ENCODE measurements at places on chromosomes 2 and 18.

- peaks cover 7% of the 10 kb centered on the region for H3K4me1 ChIP-seq
- H3K4me3 ChIP-seq, result no peak overlapping the region
- DNase-seq, result no peak
- no peaks in the 10 kb centered on the region for H3K36me3 ChIP-seq
- no peaks in the 10 kb centered on the region for H3K27me3 ChIP-seq
- no peak overlapping the region for H3K27ac ChIP-seq
Measured at GRCh38 chr18:58850786-58851469, 13.7 kb upstream of the ZNF532 start.

GRCh38 chr2:140947236-140947635 is 1183.6 kb downstream of the LRP1B start:
- H3K27me3 ChIP-seq, result no peaks in the 10 kb centered on the region
- no peaks in the 10 kb centered on the region for H3K36me3 ChIP-seq
- no peak for DNase-seq
- no peaks in the 10 kb centered on the region for H3K4me1 ChIP-seq
- H3K27ac ChIP-seq, result no peak overlapping the region
- H3K4me3 ChIP-seq, result no peak overlapping the region

DNA sequence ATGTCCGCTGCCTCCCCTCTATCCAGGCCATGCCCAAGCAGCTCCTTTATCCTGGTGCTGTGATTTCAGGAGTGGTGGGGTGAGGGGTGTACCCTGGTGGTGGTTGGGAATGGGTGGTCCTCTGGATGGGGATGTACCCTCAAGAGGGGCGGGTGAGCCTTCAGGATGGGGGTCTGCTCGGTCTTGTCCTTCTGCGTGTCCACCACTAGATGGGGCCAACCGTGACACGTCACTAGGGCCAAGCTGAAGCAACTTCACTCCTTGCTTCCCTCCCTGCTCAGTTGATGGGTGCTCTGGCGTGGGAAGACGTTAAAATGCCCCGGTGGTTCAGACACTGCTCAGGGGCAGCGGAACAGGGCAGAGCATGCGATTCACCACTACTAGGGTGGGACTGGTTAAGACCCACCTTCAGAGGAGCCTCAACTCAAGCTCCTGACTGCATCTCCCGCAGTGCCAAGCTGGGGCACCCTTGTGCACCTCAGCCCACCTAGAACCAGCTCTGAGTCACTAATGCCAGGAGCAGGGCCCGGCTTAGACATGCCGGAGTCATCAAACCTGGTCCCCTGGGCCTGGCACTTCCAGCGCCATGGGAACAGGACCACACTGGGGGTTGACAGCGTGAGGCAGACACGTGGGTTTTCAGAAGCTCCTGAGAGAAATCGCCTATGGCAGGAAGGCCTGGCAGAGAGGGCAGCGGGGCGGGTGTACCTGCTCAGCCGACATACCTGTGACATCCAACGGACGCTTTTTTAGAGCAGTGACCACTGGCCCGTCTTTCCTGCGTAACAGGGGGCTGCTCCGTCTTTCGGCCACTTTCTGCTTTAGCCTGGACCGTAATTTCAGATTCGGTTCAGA is 256.7 kb downstream of the HDAC4 start:
- no peak for DNase-seq
- peak overlapping the region; percentile 17 for H3K27ac ChIP-seq
- peaks cover 67% of the 10 kb centered on the region for H3K36me3 ChIP-seq
- H3K4me3 ChIP-seq, result no peak overlapping the region
- no peaks in the 10 kb centered on the region for H3K27me3 ChIP-seq
- no peaks in the 10 kb centered on the region for H3K4me1 ChIP-seq

DNA sequence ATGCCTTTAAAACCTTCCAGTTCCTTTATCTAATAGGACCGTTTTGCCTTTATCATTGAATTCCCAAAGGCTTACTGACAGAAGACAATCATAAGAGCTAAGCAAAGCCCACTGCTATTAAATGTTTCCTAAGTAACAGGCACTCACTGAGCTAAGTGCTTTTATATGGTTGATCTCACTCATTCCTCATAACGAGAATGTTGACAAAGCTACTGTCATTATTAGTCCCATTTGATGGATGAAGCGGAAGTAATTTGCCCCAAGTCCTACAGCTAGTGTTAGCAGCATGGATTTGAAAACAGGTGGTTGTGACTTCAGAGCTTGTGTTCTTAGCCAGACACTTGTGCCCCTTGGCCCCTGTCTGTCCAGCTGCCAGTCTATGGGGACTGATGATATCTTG is 134.8 kb upstream of the SERPINE2 start:
- no peak overlapping the region for H3K27ac ChIP-seq
- no peak overlapping the region for H3K4me3 ChIP-seq
- no peaks in the 10 kb centered on the region for H3K4me1 ChIP-seq
- no peaks in the 10 kb centered on the region for H3K36me3 ChIP-seq
- no peak for DNase-seq
- H3K27me3 ChIP-seq, result no peaks in the 10 kb centered on the region

DNA sequence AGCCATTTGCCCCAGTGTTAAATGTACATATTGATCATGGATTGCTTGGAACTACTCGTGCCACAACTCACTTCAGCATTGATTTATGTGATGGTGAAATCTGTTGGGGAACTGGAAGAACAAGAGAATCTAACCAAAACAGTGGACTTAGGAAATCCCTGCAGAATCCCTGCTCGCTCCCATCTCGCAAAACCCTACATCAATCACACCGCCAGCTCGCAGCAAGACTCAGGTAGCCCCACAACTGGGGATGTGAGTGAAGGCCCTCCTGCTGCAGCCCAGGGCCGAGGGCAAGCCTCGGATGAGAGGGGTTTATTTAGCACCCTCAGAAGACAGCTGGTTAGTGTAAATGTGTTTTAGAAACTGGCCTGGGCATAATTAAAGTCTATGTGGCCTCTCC is 171.6 kb downstream of the ANAPC1 start:
- H3K27ac ChIP-seq, result no peak overlapping the region
- no peaks in the 10 kb centered on the region for H3K36me3 ChIP-seq
- H3K27me3 ChIP-seq, result no peaks in the 10 kb centered on the region
- H3K4me3 ChIP-seq, result no peak overlapping the region

DNA sequence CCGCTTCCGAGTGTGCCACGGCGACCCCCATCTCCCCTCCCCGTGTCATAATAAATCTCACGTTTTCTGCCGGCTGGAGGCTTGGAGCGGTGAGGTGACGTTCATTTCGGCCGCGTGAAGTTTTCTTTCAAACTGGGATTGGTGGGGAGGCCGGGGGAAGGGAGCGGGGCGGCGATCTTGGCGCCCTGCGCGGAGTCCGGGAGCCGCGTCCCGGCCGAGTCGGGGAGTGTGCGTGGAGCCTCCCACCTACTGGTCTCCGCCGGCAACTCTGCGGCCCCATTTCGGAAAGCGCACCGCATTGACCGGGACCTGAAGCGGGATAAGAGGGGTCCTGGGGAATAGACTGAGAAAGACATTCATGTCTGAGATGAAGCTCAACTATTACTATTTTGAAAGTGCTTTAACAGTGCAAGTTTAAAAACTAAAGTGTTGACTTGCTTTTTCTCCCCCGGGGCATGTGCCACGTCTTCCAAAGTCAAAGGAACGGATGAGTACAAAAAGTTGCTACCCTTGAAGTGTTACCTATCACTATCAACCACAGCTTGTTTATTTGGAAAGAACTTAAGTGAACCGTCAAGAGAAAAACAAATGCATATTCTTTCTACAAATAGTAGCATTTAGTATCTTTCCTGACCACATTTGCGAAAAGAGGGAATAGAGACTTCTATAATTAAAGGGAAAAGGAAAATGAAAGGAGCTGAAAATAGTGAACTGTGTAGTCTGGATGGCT is 818 bp upstream of the IKZF2 start:
- no peaks in the 10 kb centered on the region for H3K36me3 ChIP-seq
- no peaks in the 10 kb centered on the region for H3K27me3 ChIP-seq
- peak overlapping the region; percentile 91 for H3K4me3 ChIP-seq
- H3K27ac ChIP-seq, result peak overlapping the region; percentile 98
- peak; percentile 70 for DNase-seq
- peaks cover 30% of the 10 kb centered on the region for H3K4me1 ChIP-seq

DNA sequence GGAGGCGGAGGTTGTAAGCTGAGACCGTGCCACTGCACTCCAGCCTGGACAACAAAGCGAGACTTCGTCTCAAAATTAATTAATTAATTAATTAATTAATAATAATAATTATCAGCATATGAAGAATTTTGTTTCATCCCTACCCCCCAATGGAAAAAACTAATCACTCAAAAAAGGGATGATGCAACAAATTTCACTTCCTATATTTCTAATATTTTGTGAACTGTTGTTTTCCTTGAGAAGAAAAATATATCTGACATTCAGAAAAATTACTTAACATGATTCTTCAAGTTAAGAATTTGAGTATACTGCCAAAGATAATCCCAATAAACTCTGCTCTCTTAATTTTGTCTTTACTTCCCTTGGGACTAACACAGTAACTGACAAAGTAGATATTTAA is 28.1 kb downstream of the EXOC6B start:
- no peaks in the 10 kb centered on the region for H3K27me3 ChIP-seq
- H3K4me1 ChIP-seq, result peaks cover 17% of the 10 kb centered on the region
- H3K4me3 ChIP-seq, result no peak overlapping the region

Measured in gastrocnemius medialis (tissue), 4 donors.